ENCODE measurements at places on chromosomes 12 and 14.

- DNase-seq = no peak
These were observed 46.6 kb downstream of the PPP2R5C start for GRCh38 chr14:101808020-101808641.

- DNase-seq = no peak
These were observed 148.8 kb downstream of the CEP128 start for GRCh38 chr14:80792771-80793170.

DNA sequence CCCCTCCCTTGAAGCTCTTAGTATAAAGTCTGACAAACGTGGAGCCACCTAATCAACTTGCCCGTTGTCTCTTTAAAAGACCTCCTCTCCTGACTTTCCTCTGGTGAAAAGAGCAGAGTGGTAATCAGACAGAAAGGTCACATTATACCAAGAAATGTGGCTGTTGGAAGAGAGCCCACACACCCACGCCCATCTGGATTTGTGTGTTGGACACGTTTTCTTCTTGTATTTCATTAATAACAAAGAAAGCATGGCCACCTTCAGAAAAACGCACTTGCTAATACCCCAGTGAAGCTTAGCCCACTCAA is 41.3 kb downstream of the CCDC60 start:
- DNase-seq = no peak

DNA sequence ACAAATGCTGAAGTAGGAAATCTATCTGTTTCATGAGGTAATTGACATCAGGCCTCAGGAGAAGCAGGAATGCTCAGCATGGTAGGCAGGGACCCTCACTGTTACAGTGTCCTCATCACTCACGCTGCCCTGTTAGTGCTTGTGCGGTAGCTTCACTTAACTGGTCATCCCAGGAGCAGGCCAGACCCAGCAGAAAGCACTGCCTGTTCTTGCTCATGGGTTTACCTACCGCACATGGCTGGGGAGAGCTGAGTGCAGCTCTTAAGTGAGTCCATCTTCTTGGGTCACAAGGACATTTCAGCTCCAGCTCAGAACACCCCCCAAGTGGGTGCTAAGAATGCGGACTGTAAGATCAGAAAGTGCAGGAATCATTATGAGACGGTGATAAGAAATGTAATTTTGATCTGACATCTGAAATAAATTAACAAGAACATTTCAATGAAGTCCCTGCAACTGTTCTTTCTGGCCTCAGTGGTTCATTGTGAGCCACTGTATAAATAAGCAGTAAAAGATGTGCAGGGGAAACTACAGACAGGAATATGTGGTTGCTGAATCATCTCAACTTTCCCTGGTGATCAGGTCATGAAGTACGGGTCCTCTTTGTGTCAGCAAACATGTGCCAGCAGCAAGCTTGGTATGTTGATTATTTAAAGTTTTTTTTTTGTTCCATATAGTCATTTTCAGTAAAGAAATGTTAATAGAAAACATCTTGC is 757.7 kb upstream of the TMEM132C start:
- DNase-seq = no peak

DNA sequence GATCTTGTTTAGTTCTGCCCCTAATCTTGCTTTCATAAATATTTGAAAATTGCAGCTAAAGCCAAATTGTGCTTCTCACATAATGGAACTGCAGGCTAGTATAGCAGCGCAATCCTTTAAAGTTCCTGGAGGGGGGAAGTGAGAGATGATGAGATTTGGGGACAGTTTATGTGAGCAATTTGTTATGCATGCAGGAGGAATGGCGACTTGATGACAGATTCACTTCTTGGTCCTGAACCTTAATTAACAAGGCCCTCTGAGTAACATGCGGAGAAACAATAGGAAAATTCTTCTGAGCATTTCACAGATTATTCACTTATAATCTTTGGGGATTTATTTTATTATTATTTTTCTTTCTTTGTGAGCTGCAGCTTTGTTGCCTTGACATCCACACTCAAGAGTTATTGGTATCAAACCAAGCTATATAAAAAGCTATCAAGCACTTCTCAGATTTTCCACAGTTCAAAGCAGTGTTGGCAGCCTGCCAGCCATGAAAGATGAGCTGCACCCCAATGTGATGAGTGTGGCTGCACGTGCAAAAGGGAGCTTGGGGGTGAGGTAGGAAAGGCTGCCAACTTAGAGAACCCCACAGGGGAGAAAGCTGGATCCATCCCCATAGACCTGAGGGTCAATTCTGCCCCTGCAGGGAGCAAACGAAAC is 1662.2 kb upstream of the FLRT2 start:
- no peak for DNase-seq

GRCh38 chr12:116495260-116495659 is 63.9 kb upstream of the MAP1LC3B2 start:
- DNase-seq = no peak

DNA sequence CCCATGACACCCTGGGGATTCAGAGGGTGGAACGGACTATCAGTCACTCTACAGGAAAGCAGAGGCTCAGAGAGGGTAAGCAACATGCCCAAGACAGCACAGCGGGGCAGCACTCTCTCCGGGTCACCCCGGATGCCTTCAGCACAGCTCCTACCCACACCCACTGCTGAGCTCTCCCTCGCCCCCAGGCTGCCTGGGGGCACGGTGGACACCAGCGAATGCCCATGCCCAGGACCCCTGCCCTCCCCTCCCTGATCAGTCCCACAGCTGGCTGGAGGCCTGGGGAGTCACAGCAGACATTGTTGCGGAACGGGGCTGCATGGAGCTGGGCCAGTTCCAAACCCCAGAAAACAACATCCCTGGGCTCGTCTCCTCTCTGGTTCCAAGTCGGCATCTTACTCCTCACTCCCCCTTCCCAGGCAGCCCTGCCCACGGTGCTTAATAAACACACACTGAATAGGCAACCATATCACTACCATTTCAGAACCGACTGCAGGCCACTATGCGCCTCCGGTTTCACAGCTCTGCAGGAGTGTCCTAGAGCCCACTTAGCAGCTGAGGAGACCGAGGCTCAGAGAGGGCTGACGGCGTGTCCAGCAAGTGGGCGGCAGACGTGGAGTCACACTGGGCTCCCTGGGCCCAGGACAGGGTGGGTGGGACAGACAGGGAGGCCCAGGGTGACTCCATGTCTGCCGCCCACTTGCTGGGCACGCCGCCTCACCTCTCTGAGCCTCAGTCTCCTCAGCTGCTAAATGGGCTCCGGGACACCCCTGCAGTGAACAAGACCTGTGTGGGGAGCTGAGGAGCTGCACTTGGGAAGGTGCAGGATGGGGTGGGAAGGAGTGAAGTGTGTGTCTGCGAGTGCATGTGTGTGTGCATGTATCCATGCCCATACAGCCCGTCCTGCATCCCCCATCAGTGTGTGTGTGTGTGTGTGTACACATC is 27.0 kb downstream of the CCDC85C start:
- DNase-seq = no peak

GRCh38 chr14:104130974-104131651 is 7.3 kb upstream of the KIF26A start:
- DNase-seq = no peak

DNA sequence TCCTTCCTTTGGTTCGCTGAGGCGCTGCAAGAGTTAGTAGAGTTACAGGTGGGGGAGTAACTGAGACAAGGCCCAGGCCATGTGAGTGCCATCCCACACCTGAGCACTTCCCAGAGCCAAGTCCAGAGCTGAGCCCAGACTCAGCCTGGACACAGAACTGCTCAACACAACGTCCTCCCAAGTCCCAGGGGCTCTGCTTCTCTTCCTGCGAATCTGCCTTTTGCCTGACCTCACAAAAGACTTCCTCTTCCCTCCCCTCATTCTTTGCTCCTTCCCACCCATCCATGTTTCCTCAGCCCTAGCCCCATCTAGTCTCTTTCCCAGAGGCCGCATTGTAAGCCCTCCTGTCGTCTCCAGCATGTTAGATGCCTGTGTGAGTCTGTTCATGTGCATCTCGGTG is 16.6 kb upstream of the MCRS1 start:
- DNase-seq = no peak

DNA sequence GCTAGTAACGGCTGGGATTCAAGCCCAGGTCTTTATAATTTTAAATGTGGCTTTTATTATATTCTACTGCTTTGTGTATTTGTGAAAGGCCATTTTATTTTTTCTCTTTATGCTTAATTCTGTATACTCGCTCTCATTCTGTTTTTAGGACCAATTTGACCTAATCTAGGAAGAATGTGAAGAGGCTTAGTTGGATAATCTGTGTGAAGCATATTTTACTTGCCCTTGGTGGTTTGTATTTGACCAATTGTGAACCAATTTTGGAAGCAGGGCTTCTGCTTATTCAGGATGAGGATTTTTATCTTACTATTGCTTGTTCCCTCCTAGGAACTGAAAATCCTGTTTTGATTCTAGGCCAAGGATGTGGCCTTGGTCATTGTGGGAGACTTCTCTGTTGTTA is 113.1 kb downstream of the TTC6 start:
- no peak for DNase-seq

GRCh38 chr12:43428088-43428600 is 123.9 kb downstream of the ADAMTS20 start:
- no peak for DNase-seq

GRCh38 chr12:114968727-114969126 is 284.8 kb upstream of the TBX3 start:
- DNase-seq = no peak

DNA sequence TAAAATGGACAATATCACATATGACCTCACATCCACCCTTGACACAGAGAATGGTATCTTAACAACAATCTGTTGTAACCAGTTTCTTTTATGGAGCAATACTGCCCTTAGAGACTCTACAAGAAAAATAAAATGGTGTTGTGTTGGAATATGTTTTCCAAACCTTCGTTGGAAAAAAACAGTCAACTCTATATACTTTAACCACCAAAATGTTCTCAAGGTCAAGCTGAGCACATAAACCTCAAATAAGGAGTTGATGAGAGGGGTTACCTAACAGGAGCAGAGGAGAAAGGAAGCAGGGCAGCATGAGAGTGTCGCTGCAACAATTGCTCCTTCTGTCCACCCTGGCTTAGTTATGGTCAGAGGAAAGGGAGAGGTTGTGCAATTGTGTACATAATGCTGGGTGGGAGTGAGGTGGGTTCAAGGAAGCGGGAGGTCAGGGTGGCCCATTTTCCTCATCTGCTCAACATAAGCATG is 179.2 kb upstream of the BMP4 start:
- DNase-seq = no peak

GRCh38 chr14:104341532-104342434 is 203.4 kb downstream of the KIF26A start:
- no peak for DNase-seq

GRCh38 chr14:58587271-58587670 is 50.5 kb upstream of the DACT1 start:
- DNase-seq = no peak

DNA sequence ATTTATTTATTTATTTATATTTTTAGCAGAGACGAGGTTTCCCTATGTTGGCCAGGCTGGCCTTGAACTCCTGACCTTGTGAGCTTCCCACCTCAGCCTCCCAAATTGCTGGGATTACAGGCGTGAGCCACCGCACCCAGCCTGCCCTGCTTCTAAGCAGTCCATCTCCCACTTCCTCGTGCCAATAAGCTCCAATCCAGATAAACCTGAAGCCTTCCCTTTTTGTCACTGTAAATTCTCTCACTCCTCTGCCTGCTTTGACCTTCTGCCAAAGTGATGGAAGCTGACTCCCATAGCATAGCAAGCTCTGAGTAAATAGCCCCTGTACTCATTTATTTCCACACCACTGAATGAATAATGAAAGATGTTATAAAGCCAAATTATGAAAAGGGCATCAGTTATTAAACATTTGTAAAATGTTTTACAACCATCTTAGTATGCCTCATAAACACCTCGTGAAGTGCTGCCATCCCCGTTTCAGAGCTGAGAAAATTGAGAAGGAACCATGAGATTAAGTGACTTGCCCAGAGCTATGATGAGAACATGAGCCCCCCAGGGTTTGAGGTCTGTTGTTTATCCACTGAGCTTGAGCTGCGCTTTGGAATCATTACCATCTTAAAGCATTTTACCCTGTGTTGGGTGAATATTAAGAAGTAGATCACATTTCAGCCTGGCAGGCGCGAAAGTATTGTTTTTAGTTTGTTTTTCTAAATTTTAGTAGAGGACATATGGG is 30.4 kb downstream of the MANSC1 start:
- no peak for DNase-seq

DNA sequence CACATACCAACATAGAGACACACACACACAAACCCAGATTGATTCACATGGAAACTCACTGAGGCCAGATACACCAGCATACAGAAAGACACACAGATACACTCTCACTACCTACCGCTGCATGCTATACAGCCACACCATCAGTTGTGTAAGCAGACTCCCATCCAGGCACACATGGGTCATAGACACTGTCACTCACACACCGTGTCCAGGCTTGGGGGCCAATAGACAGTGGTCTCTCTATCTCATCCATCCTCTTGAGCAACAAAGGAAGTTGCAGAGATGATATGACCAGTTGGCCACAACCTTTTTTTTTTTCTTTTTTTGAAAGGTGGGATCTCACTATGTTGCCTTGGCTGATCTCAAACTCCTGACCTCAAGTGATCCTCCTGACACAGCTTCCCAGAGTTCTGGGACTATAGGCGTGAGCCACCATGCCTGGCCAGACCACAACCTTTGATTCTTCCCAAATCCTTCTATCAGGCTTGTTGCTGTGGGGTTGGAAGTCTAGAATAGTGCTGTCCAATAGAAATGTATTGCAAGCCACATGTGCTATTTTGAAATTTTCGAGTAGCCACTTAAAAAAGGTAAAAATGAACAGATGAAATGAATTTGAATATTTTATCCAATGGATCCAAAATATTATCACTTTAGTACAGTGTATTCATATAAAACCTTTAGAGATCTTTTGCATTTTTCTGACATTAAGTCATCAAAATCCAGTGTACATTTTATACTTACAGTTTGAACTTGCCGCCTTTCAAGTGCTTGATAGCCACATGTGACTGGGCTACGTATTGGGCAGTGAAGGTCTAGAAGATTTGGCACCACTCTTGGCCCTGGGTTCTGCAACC is 7.4 kb downstream of the LRP1-AS start:
- DNase-seq = no peak

GRCh38 chr12:110270125-110270962 is 10.7 kb upstream of the ATP2A2 start:
- no peak for DNase-seq

GRCh38 chr12:89200217-89200616 is 152.1 kb downstream of the DUSP6 start:
- DNase-seq = no peak

DNA sequence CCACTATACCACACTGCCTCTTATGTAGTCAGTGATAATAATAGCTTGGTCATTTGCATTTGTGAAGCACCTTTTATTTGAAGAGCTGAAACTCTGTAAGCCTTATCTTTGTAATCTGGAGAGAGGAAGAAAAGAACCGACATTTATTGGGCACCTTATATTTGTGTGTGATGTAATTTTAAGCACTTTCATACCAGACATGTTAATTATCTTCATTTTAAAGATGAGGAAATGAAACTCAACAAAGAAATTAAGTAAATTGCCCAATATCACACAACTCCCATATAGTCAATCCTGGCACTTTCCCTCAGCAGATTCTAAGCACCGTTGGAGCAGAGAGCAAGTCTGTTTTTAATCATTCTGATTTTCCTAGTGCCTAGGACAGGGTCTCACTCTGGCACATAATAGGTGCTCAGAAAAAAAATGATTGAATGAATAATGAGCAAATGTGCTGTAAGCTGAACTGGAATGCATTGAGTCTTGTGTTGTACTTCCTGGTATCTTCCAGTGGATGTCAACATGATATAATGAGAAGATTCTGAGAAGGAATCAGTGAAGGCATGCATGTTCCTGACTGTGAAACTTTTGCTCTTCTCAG is 418.9 kb downstream of the ZFP36L1 start:
- no peak for DNase-seq

- DNase-seq = no peak
These were observed 516.0 kb downstream of the DIO2 start for GRCh38 chr14:79695307-79695706.

- no peak for DNase-seq
These were observed 302.6 kb downstream of the SNAPC1 start for GRCh38 chr14:62064751-62065323.
